ENCODE measurements at places on chromosomes 2 and 18.

- DNase-seq: no peak
These were observed 221.9 kb upstream of the SETBP1 start for GRCh38 chr18:44458777-44459176.

DNA sequence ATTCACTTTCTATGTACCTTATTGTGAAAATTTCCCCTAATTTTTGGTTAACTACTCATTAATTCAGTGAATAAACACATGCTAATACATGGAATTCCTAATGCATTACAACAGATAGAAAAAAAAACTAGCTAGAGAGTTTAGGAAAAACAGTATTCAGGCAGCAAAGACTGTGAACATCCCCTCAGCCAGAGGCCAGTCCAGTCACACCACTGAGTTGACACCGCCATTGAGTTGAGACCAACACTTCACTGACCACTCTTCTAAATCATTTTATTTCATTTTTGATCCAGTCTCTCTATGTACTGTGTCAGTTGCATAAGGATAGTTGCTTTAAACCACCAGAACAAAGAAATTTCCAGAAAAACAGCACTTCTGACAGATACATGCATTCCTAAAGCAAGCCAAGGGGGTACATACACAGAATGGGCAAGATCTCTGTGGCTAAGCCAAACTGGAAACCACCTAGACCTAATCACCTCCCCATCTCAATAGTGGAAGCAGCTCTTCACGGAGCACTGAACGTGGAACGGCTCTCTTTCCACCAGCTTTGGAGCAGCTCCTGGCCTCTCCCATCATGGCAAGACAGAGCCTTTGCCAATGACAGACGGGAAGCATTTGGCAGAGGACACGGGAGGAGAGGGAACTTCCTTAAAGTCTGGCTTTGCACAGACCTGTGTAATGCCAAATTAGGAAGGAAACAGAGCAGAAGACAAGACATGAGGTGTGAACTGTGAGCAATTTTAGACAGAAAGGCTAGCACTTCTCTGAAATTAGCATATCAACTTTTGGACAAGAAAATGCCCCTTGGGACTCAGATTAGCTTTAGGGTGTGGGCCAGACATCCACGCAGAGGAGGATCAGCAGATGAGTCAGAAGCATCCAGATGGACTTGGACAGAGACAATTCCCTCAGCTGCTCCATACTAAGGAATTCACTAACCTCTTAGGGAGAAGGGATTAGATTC is 36.4 kb downstream of the CACNB4 start:
- DNase-seq: no peak

GRCh38 chr2:136206613-136207012 is 88.7 kb upstream of the CXCR4 start:
- DNase-seq: no peak

DNA sequence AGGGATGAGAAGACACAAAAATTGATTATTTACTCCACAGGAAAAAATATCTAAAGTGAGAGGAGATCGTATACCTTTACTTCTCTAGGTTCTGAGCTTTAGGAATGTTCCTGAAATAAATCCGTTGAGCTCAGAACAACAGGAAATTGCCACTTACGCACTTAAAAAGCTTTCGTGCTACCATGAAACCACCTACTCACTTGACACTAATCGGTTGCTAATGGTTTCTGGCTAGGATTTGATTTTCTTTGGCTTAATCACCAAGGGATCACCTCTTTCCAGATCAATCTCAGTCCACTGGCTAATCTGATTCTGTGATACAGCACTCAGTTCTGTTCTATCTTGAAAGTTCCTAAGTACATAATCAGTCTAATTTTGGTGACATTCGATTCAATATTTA is 419.6 kb downstream of the DLGAP1 start:
- no peak for DNase-seq

DNA sequence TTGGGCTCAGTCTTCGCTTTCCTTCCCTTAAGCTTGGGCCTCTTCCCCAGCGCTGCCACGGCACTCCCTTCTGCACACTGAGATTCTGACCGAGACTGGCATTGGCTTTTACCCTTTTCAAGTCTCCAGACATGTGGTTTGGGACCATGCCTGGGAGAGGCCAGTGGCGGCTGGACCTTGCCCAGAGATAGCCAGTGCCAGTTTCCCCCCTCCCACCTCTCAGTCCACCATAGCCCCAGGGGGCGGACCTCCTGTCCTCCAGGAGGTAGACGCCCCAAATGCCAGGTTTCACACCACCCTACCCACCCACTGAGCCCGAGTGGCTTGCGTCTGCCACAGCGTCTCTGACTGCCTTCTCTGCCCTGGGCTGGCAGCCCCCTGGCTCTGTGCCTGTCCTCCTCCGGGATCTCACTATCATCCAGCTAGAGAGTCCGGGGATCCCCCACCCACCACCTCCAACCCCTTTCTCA is 47.7 kb downstream of the INPP5D start:
- DNase-seq: no peak

DNA sequence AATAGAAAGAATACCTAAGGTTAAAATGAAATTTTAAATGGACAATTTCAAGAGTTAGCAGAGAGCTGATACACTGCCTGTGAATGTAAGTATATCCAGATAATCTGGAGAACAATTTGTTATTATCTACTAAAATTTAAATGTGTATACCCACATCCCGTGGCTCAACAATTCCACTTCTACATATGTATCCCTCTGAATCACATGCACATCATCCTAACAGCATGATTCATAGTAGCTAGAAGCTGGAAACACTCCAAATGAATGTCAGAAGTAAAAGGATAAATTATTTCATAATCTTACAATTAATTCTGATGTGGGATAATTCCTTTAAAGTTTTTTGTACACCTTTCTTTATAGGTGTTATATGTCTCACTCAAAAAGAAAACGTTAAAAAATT is 87.9 kb downstream of the CNTNAP5 start:
- no peak for DNase-seq

DNA sequence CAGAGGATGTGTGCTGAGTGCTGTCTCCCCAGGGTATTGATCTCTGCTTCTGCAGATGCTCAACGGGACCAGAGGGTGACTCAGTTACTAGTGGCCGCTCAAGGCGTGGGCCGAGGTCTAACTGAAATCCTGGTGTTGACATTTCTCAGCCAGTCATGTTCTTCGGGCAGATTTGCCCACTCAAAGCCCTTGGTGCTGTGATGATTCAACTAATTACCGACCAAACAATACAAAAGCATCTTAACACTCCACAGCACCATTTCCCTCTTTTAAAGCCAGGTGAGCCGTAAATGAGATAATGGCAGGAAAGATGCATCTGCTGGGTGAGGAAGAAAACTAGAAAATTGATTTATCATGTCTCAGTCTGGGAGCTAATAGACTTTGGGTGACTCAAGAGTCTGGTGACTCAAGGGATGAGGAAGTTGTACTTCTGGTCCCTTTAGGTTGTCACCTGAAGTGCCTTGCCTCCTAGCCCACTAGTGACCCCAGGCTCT is 32.7 kb upstream of the PRLH start:
- no peak for DNase-seq

GRCh38 chr2:69151931-69152330 is 139.0 kb downstream of the ANTXR1 start:
- DNase-seq: no peak

- DNase-seq: no peak
These were observed 1.1 kb downstream of the MIB1 start for GRCh38 chr18:21741562-21742314.

All from CD4-positive, alpha-beta T cell treated with Interleukin-10 for 1 hour (primary cell).